ENCODE measurements at places on chromosomes 16 and 17.

DNA sequence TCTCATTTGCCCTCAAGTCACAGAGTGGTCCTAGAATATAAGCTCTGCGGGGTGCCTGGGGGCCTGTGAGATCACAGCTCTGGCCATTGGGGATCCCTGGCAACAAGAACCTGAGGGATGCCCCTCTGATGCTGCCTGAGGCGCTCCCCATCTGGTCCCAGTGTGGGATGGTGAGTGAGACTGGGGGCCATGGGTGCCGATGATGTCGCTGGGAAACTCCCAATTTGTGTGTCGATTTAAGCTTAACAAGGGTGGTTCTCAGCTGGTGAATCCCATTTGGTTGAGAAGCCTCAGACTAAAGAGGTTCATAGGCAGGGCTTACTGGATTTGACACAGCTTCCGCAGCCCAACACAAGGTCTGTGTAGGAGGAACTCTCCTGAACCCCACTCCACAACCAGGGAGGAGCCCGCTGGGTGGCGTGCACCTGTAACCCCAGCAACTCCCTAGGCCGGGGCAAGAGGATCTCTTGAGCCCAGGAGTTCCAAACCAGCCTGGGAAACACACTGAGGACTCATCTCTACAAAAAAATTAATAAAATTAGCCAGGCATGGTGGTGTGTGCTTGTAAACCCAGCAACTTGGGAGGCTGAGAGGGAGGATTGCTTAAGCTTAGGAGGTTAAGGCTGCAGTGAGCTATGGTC lies 63.7 kb upstream of the SIAH1 start:
- no peak for DNase-seq

GRCh38 chr16:931626-932500 lies 38.9 kb downstream of the LMF1 start:
- DNase-seq = no peak

DNA sequence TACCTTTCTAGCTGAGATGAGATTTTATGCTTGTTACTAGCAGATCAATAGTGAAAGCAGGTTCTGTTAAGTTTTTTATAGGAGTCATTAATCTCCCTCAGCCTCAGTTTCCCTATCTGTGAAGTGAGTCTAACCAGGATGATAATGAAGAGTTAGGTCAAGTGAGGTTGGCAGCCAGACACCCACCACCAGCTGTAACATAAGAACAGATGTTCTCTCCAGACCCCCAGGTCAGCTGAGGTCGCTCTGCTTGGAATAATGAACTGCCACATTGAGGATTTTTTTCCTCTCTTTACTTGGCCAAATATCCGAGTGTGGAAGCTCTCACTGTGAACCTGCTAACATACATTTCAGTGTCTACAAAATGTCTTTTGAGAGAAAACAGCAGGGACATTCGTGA lies 389.6 kb downstream of the WWOX start:
- DNase-seq = no peak

- no peak for DNase-seq
Observed at GRCh38 chr16:2778630-2778958, 1.5 kb upstream of the ELOB start.

DNA sequence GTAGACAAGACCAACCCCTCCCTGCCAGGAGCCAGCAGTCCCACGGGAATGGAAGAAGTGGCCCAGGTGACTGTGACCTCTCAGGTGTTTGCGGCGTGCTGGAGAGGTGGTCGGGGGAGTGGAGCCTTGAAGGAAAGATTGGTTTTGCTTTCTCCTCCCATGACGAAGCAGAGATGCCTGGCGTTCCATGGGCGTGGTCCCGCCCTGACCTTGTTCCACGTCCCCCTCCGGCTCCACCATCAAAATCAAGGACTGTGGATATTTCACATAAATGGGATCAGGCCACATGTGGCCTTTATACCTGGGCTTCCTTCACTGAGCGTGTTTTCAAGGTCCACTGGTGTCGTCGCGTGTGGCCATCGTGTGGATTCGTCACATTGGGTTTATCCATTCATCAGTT lies 270.6 kb upstream of the TNRC6C start:
- no peak for DNase-seq

- no peak for DNase-seq
Observed at GRCh38 chr17:66929591-66929990, 34.9 kb upstream of the CACNG4 start.

- peak; percentile 54 for DNase-seq
Observed at GRCh38 chr16:4358831-4359561, 7.9 kb upstream of the PAM16 start.

DNA sequence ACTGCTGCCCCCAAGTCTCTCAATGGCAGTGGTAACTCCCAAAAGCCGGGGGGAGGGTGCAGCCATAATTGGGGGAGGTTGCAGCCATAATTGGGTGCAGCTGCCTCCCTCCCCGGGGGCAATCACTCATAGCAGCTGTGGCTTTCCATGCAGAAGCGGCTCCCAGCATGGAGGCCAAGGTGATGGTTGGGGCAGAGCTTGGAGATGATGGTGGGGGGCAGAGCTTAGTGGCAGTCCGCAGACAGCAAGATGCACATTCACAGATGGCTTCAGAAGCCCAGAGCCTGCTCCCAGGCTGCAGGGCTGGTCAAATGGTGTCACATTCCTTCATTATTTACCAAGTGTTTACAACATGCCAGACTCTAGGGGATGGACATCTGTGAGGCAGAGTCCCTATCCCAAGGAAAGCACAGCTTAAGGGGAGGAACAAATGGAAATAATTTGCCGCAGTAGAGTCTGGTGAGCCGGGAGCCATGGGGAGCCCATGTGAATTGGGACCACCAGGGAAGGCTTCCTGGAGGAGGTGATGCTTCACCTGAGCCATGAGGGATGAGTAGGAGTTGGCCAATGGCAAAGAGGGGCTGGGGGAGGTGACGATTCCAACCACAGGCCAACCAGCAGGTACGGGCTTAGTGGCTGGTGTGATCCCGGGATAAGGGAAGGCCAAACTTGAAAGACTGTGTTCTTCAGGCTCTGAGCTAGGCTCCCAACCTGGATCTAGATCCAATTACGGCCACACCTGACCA lies 8.1 kb downstream of the DOC2B start:
- no peak for DNase-seq

DNA sequence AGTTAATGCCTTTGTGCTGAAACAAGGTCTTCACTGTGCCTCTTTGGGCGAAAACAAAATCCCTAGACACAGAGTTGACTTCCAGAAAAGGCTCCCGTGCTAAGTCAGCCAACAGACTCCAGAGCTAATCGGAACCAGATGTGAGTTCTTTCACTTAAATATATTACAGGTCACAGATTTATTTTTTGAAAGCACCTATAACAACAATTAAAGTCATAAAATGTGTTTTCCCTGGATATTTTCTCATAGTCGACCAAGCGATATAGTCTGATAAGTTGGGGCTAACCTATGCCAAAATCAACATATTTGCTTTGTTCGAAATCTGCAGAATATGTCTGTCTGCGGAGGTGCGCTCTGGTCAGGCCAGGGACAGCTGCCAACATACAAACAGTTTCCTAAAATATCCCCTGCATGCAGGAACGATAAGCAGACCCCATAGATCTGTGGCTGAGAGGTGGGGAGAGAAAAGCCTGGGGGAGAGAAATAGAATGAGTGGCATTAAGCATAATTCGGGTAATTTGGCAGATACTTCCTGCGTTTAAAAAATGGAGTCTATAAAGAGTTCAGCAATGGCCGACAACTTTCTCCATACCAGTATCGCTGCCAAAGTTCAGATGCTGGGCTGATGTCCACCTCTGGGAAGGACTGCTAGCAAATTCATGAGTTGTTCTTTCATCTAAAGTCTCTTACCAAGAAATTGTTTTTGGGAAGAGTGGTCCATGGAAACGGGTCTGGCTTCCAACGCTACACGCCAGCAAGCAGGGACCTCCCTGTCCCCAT lies 50.8 kb upstream of the MYH10 start:
- no peak for DNase-seq

- DNase-seq = no peak
Observed at GRCh38 chr17:74196541-74197317, 6.7 kb upstream of the RPL38 start.

DNA sequence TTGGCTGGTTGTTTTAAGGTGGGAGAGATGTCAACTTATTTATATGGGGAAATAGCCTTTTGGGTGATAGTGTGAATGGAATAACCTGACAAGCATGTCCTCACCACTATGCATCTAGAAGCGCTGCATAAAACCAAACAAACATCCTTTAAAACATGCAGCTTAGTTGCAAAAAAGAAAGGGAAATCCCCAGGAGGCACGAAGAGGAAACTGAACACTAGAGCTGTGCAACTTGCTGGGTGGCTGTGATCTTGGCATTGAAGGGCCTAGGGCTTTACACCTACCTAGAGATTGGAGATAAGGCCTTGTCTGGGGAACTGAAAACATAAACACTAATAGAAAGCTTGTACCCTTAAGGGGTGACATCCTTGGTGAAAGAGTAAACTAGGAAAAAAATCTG lies 7.3 kb downstream of the C16orf54 start:
- peak; percentile 67 for DNase-seq

GRCh38 chr17:74117087-74117698 lies 86.3 kb upstream of the RPL38 start:
- DNase-seq = no peak

DNA sequence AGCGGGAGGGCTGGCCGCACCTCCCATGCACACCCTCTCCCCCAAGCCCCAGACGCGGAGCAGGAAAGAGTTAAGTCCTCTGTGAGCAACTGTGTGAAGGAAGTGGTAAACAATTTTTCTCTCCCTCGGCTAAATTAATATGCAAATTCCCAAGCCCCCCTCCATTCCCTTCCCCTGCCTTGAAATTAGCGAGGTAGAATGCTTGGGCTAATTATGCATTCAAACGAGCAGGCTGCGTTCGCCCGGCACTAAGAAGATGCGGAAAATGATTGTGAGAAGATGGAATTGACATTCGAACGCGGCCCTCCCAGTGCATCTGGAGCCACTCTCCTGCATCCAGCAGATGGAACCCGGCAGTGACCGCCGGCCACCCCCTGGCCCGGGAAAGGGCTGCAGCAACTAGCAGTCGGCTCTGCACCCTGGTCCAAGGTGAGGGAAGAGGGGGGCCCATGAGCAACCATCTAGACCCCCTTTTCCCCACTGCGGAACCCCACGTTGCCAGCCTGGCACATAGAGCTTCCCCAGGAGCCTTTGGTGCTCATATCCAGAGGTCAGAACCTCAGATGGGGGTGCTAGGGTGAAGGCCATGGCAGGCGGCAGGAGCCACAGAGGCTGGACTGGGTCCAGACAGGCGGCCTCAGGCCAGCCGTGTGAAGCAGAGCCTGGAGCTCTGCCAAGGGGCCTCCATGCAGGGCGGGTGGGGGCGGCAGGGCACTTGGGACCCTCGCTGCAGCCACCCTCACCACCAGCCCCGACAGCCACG lies 49.1 kb upstream of the ACSF3 start:
- no peak for DNase-seq

DNA sequence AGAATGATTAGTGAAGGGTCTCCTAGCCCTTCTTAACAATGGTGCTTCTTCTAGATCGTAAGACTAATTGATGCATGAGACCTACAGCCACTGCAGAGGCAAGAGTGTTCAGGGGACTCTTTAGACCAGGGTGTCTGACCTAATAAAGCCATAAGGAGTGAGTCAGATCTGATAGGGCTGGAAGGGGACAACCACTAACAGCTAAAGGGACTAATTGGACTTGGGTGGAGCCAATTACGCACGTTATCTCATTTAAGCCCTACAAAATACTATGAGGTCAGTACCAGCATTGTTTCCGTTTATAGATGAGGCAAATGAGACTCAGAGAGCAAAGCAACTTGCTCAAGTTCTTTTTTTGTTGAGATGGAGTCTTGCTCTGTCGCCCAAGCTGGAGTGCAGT lies 14.5 kb upstream of the RNF222 start:
- DNase-seq = no peak

DNA sequence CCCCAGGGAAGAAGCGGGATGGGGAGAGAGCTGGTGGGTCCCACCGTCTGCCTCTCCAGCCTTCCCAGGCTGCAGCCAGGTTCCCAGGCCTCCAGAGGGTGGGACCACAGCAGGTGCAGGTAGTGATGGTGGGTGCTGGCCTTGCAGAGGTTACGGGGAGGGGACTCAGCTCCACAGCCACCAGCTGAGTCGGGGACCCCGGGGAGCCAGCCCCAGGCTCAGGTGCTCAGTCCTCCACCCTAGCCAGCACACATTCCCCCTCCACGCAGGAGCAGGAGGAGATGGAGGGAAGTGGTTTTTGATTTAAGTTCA lies 5.0 kb downstream of the TP53I13 start:
- DNase-seq = no peak

GRCh38 chr17:76079956-76080767 lies 1.2 kb downstream of the ZACN start:
- no peak for DNase-seq

DNA sequence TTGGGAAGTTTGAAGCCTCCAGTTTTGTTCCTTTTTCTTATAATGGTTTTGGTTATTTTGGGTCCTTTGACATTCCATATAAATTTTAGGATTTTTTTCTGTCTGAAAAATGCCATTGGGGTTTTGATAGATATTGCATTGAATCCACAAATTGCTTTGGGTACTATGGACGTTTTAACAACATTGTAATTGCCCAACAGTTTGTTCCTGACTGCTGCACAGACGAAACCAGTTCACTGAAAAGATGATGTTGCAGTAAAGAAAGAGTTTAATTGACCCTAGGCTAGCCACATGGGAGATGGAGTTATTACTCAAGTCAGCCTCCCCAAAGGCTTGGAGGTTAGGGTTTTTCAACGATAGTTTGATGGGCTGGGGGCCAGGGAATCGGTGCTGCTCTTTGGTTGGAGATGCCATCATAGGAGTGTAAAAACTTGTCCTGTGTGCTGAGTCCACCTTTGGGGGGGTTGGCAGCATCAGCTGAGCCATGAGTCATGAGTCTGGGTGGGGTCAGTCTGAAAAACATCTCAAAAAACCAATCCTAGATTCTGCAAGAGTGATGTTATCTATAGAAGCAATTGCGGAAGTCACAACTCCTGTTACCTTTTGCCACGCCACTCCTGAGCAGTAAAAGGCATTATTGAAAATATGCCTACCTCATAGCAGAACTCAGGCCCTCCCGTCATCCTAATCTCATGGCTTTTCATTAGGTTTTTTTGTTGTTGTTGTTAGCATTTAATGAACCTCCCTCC lies 2.7 kb upstream of the PRSS41 start:
- DNase-seq = no peak

GRCh38 chr17:40602445-40603443 lies 37.5 kb upstream of the CCR7 start:
- DNase-seq = peak; percentile 80

GRCh38 chr17:82385559-82386254 lies 14.1 kb downstream of the UTS2R start:
- no peak for DNase-seq

DNA sequence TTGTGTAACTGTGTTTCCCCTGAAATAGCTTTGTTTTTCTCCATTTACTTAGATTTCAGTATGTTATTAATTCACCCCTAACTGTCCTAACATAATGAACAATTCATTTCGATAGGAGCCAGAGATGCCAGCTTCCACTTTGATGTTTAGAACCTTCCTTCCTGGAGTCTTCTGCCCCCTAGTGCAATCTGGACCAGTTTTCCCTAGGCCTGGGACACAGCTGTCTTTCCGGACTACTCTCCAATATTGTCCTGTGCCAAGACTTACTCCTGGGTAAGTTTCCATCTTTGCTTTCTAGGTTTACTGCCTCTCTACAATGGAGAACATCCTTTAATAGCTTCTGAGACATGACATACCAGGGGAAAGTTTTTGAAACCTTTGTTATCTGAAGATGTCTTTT lies 12.8 kb downstream of the RECQL5 start:
- no peak for DNase-seq

GRCh38 chr17:78114831-78115723 lies 13.5 kb downstream of the TMC6 start:
- DNase-seq = no peak

All from activated CD4-positive, alpha-beta T cell treated with anti-CD3 and anti-CD28 coated beads, Interleukin-2, Interleukin-4, amounts not matched to agents 100 ng/mL and 50 ng/mL, durations not matched to agents 16 hours and 8 hours (primary cell).